MG63 (cell line): ENCODE measurements at places on chromosomes 11 and 22.

GRCh38 chr11:73344191-73344607, 32.0 kb upstream of the RELT start:
- DNase-seq: no peak

DNA sequence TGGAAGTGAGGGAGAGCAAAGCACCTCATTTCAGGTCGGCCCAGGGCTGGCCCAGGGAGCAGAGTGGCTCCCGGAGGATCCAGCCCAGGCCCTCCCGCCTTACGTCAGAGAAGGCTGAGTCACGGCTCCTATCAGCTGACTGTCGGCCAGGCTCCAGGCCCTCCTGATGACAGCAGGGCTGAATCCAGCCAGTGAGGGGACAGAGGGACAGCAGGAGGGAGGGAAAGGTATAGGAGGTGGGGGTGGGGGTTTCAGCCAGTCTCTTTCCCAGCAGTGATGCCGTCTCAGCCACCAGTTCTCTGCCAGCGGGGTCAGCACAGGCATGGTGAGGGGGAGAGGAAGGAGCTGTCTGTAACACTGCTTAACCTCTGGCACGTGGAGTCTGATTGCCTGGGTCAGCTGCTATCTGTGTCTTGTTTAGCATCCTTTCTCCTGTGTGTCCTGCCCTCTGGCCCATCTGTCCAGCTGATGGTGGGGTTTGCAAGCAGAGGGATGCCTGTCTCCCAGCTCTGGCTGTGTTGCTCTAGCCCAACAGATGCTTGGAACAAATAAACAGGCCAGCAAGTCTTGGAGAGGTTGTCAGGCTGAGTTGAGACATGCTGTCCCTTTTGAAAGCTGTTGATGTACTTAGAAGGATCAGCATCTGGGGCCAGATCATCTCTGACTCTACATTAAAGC, 74.0 kb downstream of the ADAMTS15 start:
- peak; percentile 77 for DNase-seq

GRCh38 chr22:36079041-36079440, 50.4 kb upstream of the RBFOX2 start:
- no peak for DNase-seq

DNA sequence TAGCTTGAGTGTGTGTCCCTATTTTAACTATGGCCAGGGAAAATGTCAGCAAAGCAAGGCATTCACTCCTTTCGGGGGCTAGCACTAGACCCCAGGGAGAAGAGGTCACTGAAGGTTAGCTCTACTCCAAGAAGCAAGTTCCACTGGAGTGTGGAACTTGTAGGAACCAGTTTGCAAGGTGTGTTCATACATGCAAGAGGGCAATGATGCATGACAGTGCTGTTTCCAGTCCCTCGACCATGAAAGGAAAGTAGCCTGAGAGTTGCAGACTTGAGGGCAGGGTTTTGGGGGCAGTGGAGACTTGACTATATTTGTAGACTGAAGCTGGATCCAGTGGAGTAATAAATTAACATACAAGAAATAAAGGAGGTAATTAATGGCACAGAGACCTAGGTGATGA, 21.6 kb upstream of the SLC36A4 start:
- no peak for DNase-seq

DNA sequence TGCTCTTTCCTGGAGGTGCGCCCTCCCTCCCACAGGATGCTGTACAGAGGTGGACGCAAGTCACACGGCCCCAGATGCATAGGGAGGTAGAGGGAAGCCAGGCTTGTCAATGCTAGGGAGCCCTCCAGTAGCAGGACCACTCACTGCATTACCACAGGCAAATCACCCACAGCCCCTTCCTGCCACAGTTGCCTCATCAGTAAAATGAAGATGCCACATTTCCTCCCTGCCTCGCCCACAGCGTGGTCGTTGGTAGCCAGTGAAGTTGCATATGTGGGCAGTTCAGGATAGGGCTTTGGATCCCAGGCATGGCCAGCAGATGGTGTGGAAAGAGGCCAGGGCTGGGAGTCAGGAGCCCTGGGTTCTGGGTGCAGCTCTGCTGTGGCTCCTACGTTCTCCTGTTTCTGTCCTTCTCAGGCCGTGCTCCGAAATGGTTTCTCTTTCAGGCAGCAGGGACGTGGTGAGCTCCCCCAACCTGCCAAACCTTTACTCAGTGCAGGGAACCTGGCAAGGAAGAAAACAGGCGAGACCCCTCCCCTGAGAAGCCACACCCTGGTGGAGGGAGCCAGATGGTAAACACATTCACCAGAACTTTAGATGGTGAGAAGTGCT, 22.6 kb downstream of the DAGLA start:
- DNase-seq: no peak

DNA sequence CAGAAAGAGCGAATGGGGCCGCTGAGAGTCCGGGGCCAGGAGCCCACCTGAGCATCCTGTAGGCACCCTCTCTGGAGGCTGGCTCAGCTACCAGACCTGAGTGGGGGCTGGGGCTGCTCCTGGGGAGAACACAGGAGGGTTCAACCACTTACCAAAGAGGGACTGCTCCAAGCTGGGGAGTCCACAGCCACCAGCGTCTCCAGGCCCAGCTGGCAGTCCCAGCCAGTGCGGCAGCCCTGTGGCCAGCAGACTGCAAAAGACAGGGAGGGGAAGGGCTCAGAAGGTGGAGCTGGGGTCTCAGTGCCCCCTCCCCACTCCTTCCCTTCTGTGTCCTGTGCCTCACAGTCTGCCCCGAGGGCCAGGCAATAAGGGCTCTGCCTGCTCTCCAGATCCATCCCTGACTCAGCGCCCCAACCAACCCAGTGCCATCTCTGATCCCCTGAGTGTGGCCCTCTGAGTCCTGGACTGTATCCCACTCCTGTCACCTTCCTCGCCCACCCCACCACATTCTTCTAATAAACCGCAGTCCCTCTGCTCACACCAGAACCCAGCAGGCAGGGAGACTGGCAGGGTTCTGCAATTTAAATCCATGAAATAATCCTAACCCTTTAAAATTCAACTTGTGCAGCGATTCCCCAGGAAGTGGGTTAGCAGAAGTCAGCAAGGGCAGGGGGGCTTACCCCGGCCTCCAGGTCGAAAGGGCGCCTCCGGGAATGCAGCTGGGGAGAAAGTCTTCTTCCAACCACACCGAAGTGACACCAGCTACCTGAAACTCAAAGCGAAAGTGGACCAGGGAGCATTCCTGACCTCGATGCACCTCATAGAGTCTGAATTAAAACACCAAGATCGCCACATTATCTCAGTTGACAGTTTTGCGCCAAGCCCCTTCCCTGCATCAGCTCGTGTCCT, 13.3 kb downstream of the CHST1 start:
- DNase-seq: no peak

DNA sequence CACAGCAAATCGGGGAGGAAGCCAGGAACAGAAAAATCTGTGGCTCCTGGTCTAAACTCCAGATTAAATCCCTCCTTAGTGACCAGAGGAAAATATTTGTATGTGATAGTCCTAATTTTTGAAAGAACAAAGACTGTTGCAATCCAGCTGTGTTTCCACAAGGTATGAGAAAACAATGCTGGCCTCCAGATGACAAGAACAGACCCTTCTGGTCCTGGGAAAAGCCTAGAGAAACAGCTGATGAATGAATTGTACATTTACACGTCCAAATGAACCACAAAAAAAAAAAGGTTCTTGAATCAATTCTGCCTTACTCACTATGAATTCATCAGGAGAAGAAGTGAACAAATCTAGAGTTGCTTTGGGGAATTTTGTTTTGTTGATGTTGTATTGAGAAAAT, 63.7 kb downstream of the ETS1 start:
- DNase-seq: no peak

DNA sequence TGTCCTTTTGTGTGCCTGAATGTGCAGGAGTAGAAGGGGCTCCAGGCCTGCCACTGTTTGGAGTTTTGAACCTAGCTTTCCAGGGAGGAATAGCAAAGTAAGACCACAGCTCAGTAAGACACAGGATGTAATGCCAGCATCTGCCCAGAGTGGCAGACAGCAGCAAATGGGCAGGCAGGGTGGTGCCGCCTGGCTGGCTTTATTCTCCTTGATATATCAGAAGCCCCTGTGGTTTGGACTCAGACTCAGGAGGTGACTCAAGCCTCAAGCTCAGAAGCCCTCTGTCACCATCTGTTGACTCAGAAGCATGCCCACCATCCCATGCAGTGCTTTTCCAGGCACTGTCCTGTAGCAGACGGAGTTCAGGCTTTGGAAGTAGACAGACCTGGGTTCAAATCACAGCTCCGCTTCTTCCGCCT, 72.7 kb upstream of the TTC12 start:
- peak; percentile 76 for DNase-seq

GRCh38 chr22:20131859-20132685, 468 bp downstream of the ZDHHC8 start:
- peak; percentile 66 for DNase-seq

DNA sequence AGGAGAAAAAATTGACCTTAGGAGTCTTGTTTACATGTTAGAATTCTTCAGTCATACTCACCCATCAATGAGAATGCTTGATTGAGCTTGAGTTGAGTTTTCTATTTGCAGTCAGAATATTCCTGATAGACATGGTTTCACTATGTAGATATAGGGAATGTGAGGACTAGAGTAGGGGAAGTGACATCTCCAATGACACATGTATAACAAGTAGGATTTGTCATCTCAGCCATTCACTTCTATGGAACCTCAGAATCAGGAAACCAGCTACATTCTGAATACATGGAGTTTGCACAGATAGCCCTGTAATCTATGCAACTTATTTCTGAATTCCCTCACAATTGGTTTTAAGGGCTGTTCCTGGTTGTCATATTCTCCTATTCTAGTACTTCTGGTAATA, 20.1 kb upstream of the OR9Q1 start:
- no peak for DNase-seq

- peak; percentile 91 for DNase-seq
Measured at GRCh38 chr22:20566420-20567260, 59.2 kb downstream of the MED15 start.
